ENCODE measurements at places on chromosomes 12 and 14.

- DNase-seq, result no peak
Measured at GRCh38 chr12:20486233-20486632, 117.9 kb downstream of the PDE3A start.

- DNase-seq, result peak; percentile 81
Measured at GRCh38 chr12:15863984-15864383, 18.2 kb upstream of the STRAP start.

- no peak for DNase-seq
Measured at GRCh38 chr12:52239767-52240166, 6.7 kb downstream of the KRT7 start.

DNA sequence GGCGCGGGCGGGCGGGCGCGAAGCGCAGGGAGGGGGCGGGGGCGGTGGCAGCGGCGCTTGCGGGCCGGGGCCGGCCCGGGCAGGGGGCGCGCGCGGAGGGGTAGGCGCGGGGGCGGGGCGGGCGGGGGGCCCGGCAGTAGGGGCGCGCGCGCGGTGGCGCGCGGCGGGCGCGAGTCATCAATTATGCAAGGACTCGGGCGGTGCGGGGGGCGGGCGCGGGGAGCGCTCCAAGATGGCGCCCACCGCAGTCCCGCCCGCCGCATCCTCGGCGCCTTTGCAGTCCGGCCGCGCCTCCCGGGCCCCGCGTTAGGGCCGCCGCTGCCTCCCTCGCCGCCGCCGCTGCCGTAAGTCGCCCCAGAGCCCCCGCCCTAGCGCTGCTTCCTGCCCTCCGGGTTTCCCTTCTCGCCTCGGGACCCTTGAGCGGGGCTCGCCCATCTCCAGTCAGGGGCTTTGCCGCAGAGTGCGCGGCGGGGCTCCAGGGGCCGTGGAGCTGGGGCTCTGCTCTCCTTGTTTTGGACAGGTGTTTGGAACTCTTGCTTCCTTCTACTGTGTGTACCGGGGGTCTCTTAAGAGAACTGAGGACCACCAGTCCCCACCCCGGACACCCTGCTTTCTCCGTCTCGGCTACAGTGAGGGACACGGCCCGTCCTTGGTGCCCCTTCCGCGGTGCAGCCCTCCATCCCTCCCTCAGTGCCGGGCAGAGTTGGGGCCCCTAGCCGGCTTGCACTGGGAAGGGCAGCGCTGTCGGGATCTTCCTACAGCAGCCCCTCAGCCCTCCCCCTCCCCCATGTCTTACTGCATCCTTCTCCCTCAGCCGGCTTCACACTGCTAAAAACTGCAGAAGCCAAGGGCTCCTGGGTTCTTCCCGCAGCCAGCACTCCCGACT, at the start of gene SCN8A:
SCN8A (plus strand) TSS at position 218 of the 886 bp plus-strand sequence. CDS start 71,585 bp downstream, outside the sequence.
- DNase-seq, result no peak

DNA sequence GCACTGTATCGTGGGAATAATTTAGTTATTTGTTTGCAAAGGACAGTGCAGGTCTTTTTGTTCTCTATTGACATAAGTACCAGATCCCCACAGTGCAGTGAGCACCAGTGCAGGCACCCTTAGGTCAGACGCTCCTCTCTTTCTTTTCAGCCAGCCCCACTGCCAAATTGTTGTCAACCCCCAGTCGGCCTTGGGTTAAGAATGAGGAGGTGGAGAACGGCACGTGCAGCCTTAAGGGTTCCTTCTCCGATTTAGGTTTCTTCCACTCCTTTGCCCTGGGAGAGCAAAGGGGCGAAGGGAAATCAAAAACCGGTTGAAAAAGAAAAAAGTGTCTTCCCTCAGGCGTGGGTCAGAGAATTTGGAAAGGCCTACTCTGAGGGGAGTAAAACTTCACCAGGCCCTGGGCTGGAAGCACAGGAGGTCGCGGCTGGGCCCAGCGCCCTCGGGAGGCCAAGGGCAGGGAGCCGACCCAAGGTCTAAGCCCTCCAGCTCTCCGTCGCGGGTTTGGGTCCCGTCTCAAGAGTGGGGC, 4.3 kb downstream of the PAX9 start:
- no peak for DNase-seq

DNA sequence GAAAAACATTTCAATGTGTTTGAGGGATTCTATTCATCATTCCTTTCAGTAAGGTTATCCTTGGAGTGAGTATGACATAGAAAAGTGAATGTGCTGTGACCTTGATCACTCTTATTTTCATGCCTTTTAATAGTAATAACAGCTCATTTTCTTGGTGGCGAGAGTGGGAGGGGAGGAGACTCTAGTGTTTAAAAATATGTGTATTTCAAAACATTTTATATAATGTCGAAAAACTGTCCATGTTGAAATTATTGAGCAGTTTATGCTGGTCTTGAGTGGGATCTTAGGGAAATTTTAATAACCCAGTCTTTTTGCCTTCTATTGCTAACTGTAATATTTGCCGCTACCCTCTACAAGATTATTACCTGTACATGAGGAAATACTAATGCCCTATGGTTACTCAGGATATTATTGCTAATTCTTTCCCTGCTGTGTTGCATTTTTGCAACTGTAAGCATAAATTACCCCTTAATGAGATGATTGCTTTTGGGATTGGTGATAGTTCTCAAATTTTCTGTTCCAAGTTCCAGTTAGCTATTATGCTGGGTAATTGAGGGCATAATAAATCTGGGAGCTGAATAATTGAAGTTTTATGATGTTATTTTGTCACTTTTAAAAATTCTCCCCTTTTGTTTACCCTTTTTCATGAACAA, 21.9 kb downstream of the ATF7IP start:
- DNase-seq, result peak; percentile 57

DNA sequence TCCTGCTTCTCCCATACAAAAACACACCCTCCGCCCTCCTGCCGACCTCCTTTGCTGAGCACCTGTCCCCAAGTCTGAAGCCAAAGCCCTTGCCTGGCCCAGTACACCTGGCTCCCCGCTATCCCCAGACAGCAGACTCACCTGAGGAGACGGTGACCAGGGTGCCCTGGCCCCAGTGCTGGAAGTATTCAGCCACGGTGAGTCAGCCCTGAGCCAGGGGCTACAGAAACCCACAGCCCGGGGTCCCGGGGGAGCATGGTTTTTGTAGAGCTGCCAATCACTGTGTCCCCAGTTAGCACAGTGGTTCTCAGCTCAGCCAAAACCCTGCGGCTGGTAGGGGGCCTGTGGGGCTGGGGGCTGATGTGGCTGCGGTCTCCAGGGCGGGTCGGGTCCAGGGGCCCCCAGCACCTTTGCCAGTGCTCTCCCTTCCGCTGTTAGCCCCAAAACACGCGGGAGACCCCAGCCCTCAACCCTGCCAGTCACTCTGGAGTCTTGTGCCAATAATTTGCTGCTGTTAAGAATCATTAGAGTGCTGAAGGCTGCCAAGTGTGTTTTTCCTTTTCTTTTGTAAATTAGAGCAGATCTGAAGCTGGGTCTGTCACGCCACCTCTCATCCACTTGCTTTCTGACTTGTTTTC, 339.0 kb downstream of the TMEM121 start:
- DNase-seq, result no peak

- DNase-seq, result peak; percentile 30
Measured at GRCh38 chr12:96170328-96170727, 23.8 kb upstream of the ELK3 start.

- DNase-seq, result peak; percentile 48
Measured at GRCh38 chr14:90671382-90672234, 144.6 kb downstream of the TTC7B start.

GRCh38 chr12:97142737-97143410, 235.8 kb downstream of the NEDD1 start:
- no peak for DNase-seq

- no peak for DNase-seq
Measured at GRCh38 chr12:44433659-44434058, 442.5 kb downstream of the NELL2 start.

GRCh38 chr14:105477660-105478397, 3.2 kb downstream of the CRIP2 start:
- no peak for DNase-seq

DNA sequence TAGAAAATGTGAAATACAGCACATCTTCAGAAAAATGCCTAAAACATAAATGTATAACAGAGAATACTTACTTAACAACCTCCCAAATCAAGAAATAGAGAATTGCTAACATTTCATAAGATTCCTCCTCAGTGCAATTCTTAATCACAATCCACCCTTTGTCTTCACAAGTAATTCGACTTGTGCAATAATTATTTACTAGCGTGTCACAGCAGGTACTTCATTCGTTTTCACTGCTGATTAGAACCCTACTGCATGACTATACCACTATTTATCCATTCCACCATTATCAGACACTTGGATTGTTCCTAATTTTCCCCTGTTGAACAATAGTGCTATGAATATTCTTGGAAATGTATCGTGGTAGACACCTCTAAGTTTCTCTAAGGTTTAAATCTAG, 64.9 kb upstream of the BBS10 start:
- no peak for DNase-seq

GRCh38 chr14:77812028-77812427, 12.1 kb downstream of the ADCK1 start:
- no peak for DNase-seq

DNA sequence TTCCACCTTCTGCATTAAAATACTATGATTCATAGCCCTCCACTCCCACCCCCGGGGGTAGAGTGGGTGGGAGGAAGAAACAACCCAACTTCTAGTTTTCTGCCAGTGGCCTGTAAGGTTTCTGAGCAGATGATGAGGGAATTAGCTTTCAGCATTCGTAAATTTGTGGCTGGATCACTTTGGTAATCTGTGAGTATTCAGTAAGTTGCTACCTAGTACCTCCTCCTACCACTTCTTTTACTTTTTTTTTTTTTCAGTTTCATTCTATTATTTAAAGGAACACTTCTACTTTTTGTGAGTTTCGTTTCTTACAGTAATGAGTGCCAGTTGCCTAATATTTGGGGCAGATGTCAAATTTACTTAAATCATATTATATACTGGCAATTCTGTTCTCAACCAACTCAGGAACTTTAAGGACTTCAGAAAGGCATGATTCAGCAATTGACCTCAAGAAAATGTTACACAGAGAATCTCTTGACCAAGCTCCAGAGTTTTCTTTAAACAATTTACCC, 42.4 kb upstream of the EMP1 start:
- peak; percentile 86 for DNase-seq

GRCh38 chr14:49961270-49962222, 68.7 kb downstream of the ARF6 start:
- DNase-seq, result no peak

GRCh38 chr14:104113631-104114420, 24.6 kb upstream of the KIF26A start:
- DNase-seq, result no peak

- no peak for DNase-seq
Measured at GRCh38 chr12:57222286-57223190, 5.9 kb downstream of the NXPH4 start.

GRCh38 chr12:131192951-131193350, 239.2 kb downstream of the ADGRD1 start:
- no peak for DNase-seq

- no peak for DNase-seq
Measured at GRCh38 chr12:92185052-92185451, 39.4 kb upstream of the BTG1 start.

- no peak for DNase-seq
Measured at GRCh38 chr12:108409481-108409880, 70.4 kb upstream of the CMKLR1 start.

GRCh38 chr12:62925680-62926079, 9.3 kb downstream of the PPM1H start:
- no peak for DNase-seq

GRCh38 chr14:71566276-71566675, 366.0 kb upstream of the RGS6 start:
- DNase-seq, result peak; percentile 9

DNA sequence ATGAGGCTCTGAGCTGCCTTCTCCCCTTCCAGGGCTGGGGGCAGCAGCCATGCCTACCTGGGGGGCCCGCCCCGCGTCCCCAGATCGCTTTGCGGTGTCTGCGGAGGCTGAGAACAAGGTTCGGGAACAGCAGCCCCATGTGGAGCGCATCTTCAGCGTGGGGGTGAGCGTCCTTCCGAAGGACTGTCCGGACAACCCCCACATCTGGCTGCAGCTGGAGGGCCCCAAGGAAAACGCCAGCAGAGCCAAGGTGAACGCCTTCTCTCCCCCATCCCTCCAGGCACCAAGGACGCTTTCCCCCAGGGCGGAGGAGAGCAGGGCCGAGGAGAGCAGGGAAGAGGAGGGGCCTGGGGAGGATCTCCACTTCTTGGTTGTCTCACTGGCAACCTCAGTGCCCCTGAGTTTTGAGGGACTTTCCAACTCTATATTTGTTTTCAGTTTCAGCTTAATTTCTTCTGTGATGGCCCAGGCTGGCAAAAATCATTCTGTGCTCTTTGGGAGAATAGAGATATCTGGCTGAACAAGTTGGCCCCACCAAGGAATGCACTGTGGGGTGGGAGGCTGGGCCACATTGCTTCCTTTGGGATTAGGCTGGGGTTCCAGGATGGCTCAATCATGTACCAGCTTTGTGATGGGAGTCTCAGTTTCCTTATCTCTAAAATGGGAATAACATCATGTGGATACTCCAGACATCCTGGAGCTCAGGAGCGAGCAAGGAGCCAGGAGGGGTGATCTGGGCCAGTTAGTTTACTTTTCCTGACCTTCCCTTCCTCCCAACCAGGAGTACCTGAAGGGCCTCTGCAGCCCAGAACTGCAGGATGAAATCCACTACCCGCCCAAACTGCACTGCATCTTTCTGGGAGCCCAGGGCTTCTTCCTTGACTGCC, 1.2 kb downstream of the KHNYN start:
- no peak for DNase-seq

- no peak for DNase-seq
Measured at GRCh38 chr14:54629183-54629582, 62.3 kb downstream of the SAMD4A start.

DNA sequence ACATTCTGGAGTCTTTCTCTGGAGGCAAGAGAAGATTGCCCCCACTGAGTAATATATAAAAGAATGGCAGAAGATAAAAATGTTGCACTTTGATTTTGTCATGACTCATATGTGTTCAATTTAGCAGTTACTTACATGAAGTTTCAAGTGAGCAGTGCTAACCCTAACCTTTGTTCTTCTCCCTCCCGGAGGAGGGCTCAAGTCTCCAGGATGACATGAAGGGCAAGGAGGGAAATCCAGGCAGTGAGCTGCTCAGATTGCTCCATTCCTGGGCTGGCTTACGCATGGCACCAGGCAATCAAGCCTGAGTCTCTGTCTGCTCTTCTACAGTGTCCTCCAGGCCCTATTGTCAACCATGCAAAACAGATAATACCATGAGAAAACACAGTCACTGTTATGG, 322.3 kb downstream of the DUSP6 start:
- no peak for DNase-seq

GRCh38 chr12:89353188-89353822, 1.0 kb upstream of the DUSP6 start:
- peak; percentile 59 for DNase-seq
